ENCODE measurements at places on chromosomes 7 and 10. TPM values are rescaled to one million over a fixed set of nuclear protein-coding genes. Genes with fewer than 3 reads are reported as not detected.

ANKRD30A gene
- 3.0 TPM for total RNA-seq

CPN1 gene
- total RNA-seq, result not detected

MACROH2A2 gene
- 0.57 TPM for total RNA-seq

DDX56 gene
- 59.9 TPM for total RNA-seq

PKD1L1 gene
- total RNA-seq, result 0.85 TPM

LMOD2 gene
- not detected for total RNA-seq

TMEM236 gene
- total RNA-seq, result 3.2 TPM

BAMBI gene
- 2.4 TPM for total RNA-seq

TMEM184A gene
- under 0.01 TPM for total RNA-seq

CASD1 gene
- total RNA-seq, result 34.1 TPM

FAM237B gene
- total RNA-seq, result not detected

CCDC3 gene
- total RNA-seq, result 39.1 TPM

NEBL gene
- total RNA-seq, result 2.0 TPM

CPVL gene
- total RNA-seq, result 13.0 TPM

All from subcutaneous adipose tissue (tissue), 4 donors.